ENCODE measurements at places on chromosomes 7 and 10.

- no peak for DNase-seq
Measured at GRCh38 chr7:135282561-135283254, 49.1 kb downstream of the STRA8 start.

DNA sequence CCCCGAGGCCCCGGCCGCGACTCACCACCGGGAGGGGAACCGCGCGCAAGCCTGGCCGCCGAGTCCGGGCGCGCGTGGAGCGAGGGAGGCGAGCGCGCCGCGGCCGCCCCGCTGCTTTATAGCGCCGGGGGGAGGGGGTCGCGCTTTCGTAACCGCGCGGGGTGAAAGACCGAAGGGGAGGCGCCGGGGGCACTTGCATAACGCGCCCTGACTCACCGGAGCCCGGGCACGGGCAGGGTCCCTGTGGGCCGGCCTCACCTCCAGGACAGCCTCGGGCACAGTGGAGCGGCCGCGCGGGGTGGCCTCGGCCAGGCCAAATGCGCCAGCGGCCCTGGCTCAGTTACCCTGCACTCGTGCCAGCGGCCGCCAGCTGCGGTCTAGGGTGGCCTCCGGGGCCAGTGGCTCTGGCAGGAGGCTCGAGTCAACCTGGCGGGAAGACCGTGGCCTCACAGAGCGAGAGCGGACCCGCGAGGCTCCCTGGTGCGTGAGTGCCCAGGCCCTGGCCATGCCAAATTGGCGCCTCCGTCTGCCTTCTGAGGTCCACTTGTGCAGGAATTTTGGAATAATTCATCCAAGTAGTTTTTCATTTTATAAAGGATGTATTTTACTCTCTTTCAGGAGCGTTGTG is at the start of gene RBP4:
Gene RBP4 (minus strand): TSS at position 90 of the 628 bp plus-strand sequence. CDS start 207 bp downstream, outside the sequence.
- DNase-seq = no peak

DNA sequence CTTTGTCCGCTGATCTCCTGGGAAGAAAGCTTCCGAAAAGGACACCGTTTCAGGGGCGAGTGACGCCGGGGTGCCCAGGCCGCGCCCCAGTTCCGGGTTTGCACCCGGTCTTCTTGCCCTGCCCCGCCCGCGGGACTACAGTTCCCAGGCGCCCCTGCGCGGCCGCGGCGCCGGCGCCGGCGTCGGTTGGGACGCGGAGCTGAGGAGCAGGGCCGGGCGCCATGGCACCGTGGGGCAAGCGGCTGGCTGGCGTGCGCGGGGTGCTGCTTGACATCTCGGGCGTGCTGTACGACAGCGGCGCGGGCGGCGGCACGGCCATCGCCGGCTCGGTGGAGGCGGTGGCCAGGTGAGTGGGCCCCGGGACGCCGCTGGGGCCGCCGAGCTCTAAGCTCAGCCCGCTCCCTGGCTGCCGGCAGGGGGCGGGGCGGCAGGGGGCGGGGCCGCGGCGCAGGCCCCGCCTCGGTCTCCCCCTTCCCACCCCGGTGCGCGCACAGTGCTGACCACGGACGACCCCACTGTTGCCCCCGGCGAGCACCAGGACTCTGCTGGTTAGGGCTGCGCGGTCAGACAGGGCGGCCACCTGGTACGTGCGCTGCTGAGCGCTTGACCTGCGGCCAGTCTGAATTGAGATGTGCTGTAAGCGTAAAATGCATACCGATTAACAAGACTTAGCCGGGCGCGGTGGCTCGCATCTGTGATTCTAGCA is at the start of gene LHPP:
Gene LHPP (plus strand): TSS at position 182 of the 706 bp plus-strand sequence. CDS start 40 bp downstream, at position 222.
- DNase-seq = peak; percentile 75

DNA sequence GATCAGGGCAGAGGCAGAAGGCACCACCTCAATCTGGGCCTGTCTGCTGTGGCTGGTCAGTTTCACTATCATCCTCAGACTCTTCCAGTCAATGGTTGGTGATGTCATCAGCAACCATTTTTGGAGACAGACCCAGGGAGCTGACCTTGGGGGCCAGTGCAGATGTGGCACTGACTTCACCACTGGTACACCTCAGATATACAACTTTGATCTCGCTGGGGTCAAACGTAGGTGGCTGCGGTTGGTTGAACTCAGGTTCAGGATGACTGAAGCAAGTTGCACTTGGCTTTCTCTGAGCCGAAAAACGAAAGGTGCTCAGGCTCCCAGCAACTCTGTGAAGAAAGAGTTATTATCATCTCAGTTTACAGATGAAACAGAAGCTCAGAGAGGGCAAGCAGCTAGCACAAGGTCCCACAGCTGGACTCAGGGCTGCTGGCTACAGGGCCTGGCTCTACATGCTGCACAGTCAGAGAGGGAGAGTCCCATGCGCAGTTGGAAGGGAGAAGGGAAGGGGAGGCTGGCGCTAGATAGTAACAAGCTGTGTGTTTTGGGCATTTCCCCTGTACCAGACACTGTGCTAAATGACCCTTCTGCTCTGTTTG is 27.2 kb downstream of the ANKRD16 start:
- DNase-seq = no peak

- DNase-seq = no peak
Measured at GRCh38 chr7:35251606-35252310, 2.1 kb downstream of the TBX20 start.

- DNase-seq = no peak
Measured at GRCh38 chr10:114855776-114856543, 34.4 kb downstream of the FHIP2A start.

- DNase-seq = no peak
Measured at GRCh38 chr7:37510043-37510634, 61.5 kb upstream of the ELMO1 start.

GRCh38 chr7:159017741-159018140 is 126.9 kb downstream of the VIPR2 start:
- DNase-seq = no peak

DNA sequence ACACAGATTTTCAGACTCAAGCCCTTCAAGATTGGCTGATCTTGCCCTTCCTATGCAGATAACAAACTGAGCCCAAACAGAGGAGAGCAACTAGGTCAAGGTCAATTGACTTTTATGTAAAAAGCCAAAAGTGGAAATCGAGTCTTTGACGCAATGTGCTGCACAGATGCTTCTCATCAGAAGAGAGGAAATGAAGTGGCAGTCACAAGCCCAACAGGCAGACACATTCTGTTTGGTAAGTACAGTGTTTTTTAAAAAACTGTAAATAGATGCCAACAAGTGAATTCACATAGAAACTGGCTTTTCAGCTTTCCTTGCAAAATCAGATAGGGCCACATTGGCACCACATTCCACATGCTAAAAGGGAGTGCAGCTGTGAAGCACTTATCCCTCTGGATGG is 606.6 kb downstream of the KCNMA1 start:
- no peak for DNase-seq

- DNase-seq = peak; percentile 88
Measured at GRCh38 chr10:78033637-78034470, at the start of gene RPS24. Gene RPS24, plus strand, starts transcription at chr10:78033863. Its CDS starts 39 bp downstream, at chr10:78033902.

DNA sequence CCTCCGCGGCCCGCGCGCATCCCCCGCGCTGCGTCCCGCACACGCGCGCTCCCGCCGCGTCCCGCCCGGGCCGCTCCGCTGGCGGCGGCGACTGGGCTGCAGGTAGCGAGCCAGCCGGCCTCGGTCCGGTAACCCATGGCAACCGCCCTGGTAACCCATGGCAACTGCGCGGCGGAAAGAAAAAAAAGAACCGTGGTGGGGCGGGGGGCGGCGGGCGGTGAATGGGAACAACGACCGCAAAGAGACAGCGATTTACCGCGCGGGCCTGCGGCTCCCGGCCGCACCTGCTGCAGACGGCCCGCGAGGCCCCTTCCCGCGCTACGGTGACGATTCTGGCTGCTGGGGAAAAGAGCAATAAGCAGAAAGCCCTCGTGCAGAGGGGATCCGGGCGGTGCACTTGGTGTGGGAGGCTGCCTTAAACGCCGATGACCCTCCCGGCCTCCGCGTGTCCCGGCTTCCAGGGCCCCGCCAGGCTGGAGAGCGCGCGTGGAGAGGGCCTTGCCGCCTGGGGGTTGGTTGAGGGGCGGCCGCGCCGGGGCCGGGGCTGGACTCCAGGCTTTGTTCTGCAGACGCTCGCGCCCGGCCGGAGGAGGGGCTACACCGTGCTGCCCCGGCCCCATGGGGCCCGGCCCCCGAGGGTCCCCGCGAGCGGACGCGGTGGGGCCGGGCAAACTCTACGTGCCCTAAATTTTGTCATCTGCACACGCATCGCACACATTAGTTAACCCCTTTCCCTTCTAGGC is 84.7 kb downstream of the SNX10 start:
- peak; percentile 20 for DNase-seq

- DNase-seq = no peak
Measured at GRCh38 chr10:24929056-24929544, 23.3 kb downstream of the PRTFDC1 start.

GRCh38 chr10:47243791-47244190 is 56.2 kb upstream of the GDF10 start:
- no peak for DNase-seq

DNA sequence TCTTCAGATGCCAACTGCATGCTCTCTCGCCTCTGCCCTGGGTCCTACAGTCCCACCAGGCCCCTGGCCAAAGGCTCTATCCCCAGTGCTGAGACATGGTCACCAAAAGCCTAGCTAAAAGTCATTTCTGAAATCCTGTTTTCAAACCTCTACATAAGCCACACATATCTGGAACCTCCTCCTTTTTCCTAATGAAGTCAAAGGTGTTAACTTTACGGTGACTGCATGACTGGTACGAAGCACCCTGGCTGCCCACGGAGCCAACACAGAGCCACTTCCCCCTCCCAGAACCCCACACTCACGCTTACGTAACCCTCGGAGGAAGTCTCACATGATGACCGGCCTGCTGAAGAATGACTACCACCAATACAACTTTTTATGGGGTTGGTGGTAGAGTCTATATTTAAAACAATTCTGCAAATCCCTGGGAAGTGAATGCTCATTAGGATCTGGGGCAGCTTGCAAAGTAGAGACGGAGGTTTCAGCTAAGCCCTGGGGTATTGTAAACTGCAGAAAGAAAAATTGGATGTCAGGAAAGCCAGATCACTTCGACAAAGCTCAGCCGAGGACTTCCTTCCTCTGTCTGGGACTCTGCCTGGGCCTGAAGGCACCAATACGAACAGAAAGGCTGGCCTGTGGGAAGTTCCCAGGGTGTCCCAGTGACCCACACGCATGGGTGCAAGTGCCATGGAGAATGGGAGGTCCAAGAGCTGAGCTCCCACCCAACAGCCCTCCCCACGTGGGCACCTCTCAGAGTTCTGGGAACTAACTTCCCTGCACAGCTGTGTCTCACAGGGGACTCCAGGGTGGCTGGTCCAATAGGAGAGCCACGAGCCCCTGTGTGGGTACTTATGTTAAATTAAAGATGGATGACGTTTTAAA is 50.7 kb downstream of the PDGFA start:
- no peak for DNase-seq

- DNase-seq = no peak
Measured at GRCh38 chr7:42947521-42947920, 15.3 kb downstream of the MRPL32 start.

DNA sequence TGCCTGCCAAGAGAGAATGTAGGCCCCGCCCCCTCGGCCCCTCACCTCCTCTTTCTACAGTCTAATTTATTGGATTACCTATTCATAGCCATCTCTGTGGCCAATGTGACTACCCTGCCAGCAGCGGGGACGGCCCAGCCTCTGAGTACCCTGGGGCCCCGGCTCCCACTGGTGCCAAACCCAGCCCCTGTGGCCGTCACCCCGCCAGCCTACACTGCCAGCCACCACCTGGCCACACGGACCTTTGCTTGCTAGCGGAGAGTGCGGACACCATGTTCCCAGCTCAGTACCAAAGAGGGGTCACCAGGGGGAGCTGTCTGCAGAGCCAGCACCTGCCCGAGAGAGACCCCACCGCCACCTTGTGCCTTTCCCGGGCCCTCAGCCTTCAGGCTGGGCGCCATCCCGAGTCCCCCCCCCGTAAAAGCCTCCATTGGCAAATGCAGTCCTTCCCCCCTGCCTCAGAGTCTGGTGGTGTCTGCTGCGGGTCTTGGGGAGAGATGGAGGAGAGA is 511.1 kb downstream of the ZNF37A start:
- no peak for DNase-seq

GRCh38 chr7:25262586-25262985 is 34.3 kb upstream of the NPVF start:
- no peak for DNase-seq

GRCh38 chr7:158601090-158601489 is 13.5 kb upstream of the PTPRN2 start:
- no peak for DNase-seq

GRCh38 chr7:117237646-117238045 is 85.2 kb downstream of the WNT2 start:
- no peak for DNase-seq

GRCh38 chr7:158854681-158855081 is 1.7 kb upstream of the DYNC2I1 start:
- DNase-seq = no peak

DNA sequence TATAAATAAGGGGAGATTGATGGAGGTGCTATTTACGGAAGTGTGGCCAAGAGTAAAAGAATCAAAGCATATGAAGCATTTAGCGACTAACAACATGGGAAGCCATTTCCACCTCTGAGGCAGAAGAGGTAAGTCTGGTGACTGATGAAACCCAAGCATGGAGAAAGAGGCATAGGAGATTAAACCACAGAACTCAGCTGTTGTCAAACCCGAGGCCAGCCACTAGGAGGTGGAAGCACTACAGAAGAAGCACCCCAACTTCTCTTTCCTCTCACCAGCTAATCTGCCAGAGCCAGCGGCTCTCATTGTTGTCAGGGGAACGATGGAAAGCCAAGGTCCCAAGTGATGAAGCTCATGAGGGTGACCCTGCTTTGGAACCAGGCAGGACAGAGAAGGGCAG is 19.6 kb upstream of the CNTNAP2 start:
- no peak for DNase-seq

- DNase-seq = no peak
Measured at GRCh38 chr10:129740532-129741279, 223.4 kb downstream of the EBF3 start.

DNA sequence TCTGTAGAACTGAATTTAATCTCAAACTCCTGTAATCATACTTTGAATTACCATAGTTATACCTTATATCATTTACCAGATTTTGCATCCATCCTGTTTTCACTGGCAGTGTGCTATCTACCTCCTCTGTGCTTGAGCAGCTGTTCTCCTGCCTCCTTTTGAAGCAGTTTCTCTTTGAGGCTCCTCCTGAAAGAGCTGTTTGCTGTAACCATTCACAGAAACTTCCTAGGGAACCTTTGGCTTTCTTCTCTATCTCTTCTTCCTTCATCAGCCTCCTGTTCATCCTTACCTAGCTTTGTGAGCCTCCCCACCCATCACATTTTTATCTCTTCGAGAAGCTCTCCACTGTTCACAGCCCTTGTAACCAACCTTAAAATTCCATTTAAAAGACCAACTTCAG is 108.2 kb downstream of the AASS start:
- no peak for DNase-seq

DNA sequence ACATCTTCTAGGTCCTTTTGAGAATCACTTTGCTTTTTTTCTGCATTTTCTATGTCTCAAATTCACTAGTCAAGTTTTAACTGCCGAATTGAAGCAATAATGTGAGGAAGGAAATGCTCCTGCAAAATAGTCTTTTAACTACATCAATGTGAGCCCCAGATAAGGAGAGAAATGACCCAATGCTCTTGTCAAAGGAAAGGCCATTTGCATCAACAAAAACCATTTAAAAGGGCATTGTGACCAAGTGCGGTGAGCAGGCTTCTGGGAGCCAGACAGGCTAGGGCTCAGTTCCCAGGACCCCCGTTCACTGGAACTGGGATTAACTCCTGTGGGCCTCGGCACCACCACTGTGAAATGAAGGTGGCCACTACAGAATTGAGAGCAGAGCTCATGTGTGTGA is 127.9 kb upstream of the EEPD1 start:
- no peak for DNase-seq

All from activated CD8-positive, alpha-beta memory T cell treated with anti-CD3 and anti-CD28 coated beads for 1 hour (primary cell).